ENCODE measurements at places on chromosomes 11 and 22.

DNA sequence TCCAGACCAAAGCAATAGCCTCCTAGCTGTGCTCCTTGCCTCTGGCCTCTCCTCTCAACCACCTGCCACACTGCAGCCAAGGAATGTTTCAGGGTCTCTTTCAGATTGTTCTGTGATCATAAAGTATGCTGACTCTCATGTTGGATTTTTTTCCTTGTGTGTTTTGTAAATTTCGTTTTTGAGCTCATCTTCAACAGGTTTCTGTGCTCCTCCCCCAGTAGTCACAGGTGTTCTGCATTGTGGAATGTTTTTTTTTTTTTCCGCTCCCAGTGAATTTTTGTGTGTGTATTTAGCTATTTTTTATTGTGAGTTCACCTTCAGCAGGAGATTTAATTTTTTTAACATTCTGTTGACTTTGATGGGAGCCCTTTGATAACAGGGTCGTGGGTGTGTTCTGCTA lies 153.7 kb downstream of the MYO18B start:
- no peak for DNase-seq

GRCh38 chr11:96306600-96306932 lies 36.4 kb downstream of the MAML2 start:
- DNase-seq, result no peak

GRCh38 chr11:134155946-134156865 lies 67.6 kb downstream of the NCAPD3 start:
- DNase-seq, result no peak

GRCh38 chr11:78061088-78061920 lies 2.4 kb upstream of the THRSP start:
- DNase-seq, result no peak

DNA sequence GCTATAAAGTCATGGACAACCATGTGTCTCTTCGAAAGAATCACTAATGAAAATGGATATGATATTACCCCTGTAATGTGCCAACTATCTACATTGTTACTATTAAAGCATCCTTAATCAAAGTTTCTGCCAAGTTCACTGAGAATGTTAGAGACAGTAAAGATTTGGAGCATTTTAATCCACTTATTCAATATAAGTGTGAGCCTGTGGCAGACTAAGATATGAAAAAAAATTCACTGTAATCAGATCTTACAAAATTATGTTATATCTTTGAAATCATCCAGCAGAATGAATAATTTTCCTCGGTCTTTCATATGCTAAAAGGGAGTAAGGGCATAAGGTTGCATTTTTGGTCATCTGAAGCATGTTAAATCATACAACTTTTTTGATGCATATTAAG lies 49.9 kb downstream of the MAML2 start:
- DNase-seq, result no peak

GRCh38 chr11:125364121-125364826 lies 131.8 kb downstream of the FEZ1 start:
- no peak for DNase-seq

DNA sequence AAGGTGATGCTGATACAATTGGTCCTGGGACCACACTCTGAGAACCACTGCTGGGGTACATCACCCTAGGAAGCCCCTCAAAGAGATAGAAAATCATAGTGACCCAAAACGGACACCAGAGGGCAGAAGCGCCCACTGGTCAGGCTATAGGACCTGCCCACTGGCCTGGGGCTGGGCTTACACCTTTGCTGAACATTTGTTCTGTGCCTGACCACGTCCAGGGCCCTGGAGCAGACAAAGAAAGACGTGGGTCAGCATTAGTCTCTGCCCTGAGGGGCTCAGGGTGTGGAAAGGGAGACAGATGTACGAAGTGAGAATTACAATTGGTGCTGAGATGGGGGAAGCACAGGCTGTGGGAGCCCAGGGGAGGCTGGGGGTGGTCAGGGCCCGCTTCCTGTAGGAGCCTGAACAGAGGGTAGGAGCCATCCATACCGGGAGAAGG lies 14.4 kb upstream of the SERPINH1 start:
- DNase-seq, result peak; percentile 41

DNA sequence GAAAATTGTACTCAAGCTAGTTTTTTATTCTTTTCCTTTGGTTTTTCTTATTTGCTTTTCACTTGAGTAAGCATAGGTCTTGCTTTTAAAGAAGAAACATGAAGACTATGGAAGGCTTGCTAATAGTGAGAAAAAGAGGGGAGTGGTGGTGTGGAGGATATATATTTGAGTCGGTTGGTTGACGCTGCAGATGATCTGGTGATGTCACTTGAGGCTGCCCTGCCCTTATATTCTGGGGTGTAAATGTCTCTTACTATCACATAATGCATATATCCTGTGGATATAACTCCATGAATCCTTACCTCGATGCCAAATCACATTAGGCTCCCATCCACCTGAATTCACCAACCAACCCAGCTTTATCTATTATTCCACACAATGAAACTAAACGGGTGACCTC lies 2.9 kb downstream of the GRIA4 start:
- DNase-seq, result peak; percentile 75

GRCh38 chr11:15745266-15745665 lies 611.1 kb downstream of the SOX6 start:
- no peak for DNase-seq

GRCh38 chr22:24175160-24175808 lies 6.0 kb upstream of the SUSD2 start:
- DNase-seq, result no peak

DNA sequence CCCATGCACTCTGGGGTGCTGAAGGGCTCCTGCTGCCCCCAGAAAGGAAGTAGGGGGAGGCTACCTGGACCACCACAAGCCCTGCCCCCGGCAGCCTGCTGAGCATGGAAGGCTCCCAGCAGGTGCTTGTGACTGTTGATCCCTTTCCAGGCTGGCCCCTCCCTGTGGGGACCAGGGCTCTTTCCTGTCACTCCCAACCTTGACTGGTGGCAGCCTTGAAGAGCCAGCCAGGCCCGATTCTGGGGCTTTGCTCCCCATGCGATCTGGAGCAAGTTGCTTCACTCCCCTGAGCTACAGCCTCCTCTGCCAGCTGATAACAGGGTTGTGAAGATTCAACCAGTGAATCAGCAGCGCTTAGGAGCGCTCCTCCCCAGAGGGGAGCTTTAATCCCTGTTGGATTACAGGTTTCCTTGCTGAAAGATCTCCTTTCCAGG lies 4.6 kb upstream of the CST6 start:
- DNase-seq, result no peak

- DNase-seq, result no peak
These were observed 84.6 kb downstream of the ETS1 start for GRCh38 chr11:128502726-128503125.

DNA sequence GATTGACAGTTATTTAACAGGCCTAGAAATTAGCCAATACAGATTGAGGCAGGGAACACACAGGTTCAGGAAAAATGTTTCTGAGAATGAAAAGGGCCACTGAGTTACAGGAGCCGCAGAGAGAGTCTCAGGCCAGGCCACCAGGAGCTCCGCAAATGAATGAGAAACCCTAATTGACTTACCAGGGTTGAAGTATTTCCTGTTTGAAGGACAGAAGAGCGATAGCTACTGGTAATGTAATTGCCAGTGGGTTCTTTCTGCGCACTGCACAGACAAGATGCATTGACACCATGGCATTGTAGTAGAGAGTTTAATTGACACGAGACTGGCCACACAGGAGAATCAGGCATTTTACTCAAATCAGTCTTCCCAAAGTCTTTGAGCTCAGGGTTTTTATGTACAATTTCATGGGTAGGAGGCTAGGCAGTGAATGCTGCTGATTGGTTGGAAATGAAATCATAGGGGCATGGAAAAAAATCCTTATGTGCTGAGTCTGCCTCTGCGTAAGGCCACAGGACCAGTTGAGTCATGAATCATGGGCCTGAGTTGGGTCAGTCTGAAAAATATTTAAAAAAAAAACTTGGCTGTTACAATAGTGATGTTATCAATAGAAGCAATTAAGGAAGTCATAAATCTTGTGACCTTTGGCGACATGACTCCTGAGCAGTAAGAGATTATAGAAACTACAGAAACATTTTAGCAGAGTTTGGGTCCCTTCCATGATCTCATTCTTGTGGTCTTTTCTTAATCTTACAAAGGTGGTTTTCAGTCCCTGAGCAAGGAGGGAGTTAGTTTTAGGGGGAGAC lies 203.8 kb downstream of the CASP12 start:
- DNase-seq, result no peak

DNA sequence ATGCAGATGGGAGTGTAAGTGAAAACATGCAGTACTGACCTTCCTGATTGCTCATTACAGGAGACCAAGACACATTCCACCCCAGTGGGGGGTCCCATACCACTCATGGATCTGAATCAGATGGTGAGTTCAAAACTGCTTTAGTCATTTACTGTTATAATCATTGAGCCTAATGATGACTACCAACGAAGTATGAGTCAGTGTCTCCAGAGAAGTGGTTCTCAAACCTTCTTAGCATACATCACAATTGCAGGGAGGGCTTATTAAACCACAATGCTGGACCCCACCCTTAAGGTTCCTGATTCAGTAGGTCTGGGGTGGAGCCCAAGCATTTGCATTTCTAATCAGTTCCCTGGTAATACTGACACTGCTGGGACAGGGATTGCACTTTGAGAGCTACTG lies 75.8 kb downstream of the CD44 start:
- no peak for DNase-seq

- no peak for DNase-seq
These were observed 84.1 kb downstream of the C11orf91 start for GRCh38 chr11:33616552-33616951.

GRCh38 chr11:32847511-32847910 lies 17.8 kb downstream of the PRRG4 start:
- DNase-seq, result no peak

- DNase-seq, result peak; percentile 44
These were observed 105.3 kb upstream of the KIRREL3 start for GRCh38 chr11:127105593-127106541.

DNA sequence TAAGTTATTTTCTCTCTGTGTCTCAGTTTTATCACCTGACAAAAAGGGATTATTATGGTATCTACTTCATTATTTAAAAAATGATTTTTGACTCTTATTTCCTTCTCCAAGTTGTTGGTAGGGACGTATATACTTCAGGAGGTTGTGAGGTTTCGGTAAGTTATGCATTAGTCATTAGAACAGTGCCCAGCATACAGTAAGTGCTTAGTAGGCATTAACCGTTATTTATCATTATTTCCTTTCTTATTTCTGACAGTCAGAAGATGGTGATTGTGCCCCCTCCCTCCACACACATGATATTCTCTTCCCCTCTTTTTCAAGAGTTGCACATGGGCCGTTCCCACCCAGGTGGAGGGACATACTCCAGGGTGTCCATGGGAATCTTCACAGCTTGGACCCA lies 36.1 kb downstream of the SLCO2B1 start:
- no peak for DNase-seq

DNA sequence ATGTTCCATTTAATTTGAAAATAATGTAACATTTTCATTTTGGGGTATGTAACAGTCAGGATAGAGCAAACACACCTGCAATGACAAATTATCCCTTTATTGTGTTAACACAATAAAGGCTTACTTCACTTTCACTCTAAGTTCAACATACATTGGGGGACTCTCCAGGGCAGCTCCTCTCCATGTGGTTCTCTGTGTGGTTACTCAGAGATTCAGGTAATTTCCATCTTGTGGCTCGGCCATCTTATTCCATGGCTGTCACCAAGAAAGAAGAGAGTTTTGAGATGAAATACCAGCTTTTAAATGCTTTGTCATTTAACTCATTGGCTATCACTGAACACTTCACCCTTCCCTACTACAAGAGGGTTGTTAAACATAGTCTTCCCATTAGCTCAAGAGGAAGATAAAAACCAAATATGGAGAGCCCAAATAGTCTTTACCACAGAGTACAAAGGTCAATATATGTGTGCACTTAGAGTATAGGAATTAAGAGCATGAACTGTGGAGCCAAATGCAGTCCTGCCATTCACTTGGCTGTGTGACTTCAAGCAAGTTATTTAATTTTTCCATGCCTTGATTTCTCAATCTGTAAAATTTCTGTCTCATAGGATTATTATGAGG lies 10.6 kb upstream of the TPH1 start:
- DNase-seq, result peak; percentile 34

DNA sequence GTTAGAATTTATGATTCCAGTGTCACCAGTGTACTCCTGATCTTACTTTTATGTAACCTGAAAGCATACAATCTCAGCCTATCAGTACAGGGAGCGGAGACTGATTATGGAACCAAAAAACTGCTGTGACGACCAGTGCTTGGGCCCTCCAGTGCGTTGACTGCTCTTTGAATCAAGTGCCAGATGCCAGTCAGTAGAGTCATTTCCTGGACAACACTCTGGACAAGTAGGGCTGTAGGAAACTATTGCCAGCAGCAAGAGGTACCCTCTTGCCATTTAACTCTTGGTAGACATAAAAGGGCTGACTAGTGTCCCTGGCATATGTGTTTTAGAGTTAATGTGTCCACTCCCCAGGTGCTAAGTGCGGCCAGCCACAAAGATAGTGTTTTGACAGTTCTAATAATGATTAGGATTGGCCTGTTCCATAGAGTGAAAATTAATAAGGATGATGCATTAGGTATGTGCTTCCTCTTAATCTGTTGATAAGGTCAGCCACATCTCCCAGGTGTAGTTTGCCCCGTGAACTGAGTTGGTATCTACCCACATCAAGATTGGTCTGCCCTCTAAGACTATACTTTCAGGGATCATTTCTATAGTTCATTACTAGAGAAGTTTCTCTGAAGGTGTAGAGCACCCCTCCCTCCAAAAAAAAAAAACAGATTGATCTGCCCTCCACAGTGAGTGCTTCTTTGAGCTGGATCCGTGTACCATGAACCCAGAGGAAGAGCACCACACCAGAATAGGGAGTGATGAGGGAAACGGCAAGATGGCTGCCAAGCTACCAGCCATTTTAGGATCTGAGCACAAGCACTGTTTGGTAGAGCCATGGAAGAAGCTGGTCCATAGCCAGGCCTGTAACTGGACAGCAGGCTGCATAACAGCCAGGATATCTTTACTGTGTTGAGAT lies 20.7 kb upstream of the AIFM3 start:
- no peak for DNase-seq

- DNase-seq, result no peak
These were observed at the start of gene OR2AG2 for GRCh38 chr11:6771926-6772893. Gene OR2AG2 (minus strand): TSS chr11:6771976. CDS start chr11:6768957, 3,019 bp downstream.

DNA sequence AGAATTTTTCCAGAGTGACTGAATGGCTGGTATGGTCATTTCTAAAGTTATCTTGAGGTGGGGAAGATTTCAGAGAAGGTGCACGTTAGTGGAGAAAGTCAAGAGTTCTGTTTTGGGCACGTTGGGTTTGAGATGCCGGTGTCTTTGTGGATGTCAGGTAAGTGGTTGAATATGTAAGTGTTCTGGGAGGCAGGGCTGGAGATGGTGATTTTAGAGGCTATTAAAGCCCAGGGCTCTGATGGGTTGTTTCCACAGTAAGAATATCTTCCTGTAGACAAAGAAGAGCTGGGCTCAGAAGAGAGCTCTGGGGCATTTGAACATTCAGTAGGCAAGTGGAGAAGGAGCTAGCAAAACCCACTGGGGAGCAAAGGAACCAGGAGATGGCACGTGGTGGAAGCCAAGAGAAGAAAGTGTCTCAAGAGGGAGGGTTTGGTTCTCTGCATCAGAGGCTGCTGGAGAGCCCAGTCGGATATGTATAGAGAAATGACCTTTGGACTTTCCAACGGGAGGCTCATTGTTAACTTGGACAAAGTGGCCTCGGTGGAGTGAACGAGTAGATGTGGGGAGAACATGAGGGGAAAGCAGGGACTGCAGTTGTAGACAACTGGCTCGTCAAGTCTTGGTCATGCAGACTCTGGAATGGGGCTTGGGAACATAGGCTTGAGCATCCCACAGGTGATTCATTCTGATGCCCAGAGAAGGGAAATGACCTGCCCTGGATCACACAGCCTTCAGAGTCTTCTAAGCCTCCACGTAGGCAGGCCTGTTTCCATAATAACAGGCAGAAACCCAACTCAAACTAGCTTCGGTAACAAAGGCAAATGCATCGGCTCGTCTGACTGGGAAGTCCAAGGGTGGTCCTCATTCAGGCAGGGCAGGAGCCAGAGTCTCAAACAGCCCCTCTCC lies 98.4 kb upstream of the PARVA start:
- DNase-seq, result no peak
